Activated gamma-delta T cell treated with anti-CD3 and anti-CD28 coated beads, Interleukin-2, amount 50 U/mL, for 16 hours (primary cell): ENCODE measurements at places on chromosomes 3 and 15.

GRCh38 chr15:77180270-77180669, 109.4 kb upstream of the TSPAN3 start:
- no peak for DNase-seq

GRCh38 chr3:186182850-186183249, 74.0 kb upstream of the ETV5 start:
- DNase-seq: no peak

DNA sequence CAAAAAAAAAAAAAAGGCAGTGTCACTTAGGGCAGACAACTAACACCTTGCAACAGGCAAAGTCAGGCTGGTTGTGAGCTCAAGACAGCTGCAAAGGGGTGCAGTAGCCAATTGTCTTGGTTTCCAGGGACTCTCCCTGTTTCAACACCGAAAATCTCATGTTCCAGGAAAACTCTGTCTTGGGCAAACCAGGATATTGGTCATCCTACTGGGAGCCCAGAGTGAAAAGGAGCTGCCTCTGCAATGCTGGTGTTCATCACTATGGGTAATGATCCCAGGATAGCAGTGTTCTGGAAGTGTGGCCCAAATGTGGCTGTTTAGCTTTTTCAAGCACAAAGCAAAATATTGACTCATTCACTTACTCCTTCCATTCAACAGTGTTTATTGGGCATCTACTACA, 82.6 kb downstream of the ARHGAP31 start:
- DNase-seq: no peak

GRCh38 chr3:15331606-15332404, 581 bp downstream of the SH3BP5 start:
- no peak for DNase-seq

DNA sequence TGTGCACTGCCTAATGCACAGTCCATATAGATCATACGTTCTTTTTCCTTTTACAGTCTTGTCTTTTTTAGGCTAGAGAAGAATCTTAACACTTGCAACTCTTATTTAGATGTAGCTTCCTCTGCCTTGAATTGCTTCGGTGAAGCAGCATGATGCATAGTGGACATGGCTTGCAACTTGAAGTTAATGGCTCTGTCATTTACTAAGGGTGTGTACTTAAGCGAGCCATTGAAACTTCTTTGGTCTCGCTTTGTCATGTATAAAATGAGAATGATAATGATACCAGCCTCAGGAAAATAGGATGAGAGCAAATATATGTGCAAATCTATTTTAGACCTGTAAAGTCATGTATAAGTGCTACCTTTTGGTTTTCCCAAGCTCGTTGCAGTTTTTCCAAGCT, 147.4 kb downstream of the GHSR start:
- DNase-seq: no peak

GRCh38 chr3:51715231-51715976, 8.5 kb downstream of the GRM2 start:
- DNase-seq: no peak

DNA sequence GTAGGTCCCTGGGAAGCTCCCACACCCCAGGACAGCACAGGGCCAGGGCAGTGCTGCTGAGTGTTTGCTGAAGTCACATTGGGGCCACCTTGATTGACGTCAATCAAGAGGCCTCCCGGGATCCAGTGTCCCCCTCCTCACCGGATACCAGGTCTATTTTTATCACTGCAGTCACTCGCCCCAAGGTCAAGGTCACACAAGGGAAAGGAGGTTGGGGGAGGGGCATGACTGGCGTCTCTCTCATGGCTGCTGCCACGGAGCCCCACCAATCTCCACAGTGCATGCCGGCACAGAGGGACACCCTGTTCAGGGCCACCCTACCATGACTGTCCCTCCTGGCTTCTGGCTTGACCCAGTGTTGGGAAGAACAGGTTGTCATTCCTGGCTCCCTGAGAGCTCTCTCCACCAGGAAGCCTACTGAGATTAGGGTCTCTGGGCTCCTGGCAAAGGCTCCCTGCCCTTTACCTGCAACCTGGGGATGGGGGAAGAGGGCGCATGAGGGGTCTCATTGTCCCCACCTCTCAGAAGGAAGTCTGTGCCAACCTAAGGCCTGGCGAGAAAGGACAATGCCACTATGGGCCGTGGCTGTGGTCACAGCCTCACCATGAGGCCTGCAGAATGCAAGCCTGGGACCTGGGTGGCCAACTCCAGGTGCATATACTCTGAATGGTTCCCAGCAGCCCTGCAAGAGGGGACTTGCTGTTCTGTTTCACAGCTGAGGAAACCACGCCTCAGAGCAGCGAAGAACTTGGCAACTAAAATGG, 1.5 kb downstream of the MYL3 start:
- no peak for DNase-seq

GRCh38 chr15:53295574-53295973, 463.9 kb downstream of the WDR72 start:
- DNase-seq: no peak

GRCh38 chr3:46905213-46905560, 27.7 kb downstream of the PTH1R start:
- DNase-seq: no peak

DNA sequence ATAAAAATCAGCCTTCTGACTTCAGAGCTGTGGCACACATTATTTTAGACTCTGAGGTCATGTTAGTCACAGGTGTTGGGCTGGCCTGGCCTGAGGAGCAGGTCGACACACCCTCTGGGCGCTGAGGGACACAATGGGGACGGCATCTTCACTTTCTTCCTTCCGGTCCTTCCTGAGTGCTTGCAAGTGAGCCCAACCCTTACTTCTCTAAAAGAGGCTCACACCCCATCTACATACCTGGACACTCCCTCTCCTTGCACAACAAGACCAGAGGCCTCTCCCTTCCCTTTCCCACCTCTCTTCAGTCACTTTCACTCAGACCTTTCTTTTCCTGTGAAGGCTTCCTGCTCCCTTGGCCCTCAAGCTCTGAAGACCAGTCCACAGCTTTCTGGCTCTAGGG, 85.4 kb downstream of the XXYLT1 start:
- DNase-seq: no peak

DNA sequence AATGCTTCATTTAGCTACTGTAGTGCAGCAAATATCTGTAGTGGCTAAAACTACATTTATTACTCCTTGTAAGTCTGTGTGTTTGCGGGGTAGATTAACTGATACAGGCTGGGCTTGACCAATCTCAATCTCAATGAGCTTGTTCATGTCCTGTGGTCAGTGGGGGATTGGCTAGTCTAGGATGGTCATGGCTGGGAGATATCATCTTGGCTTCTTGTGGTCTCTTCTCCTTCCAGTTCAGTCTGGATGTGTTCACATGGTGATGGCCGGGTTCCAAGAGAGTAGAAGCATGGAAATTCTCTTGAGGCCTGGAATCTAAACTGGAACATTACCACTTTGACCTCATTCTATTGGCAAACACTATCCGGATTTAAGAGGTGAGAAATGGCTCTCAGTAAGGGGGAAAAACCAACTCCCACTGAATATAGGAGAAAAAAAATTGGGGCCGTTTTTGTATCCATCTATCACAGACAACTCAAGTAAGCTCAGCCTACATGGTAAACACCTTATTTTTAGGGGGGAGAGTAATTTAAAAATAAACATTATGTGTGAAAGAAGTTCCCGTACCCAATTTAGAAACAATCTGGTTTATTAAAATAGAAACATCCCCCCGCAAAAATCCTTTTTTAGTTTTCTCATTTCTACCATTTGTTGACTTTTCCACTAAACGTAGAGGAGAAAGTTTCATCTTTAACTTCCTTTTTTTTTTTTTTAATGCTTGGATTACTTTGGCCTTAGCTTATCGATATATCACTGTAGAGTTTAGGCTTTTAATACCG, 284.9 kb upstream of the TBC1D5 start:
- DNase-seq: no peak

- DNase-seq: peak; percentile 7
Measured at GRCh38 chr3:170584585-170585007, 1.3 kb downstream of the SLC7A14 start.

DNA sequence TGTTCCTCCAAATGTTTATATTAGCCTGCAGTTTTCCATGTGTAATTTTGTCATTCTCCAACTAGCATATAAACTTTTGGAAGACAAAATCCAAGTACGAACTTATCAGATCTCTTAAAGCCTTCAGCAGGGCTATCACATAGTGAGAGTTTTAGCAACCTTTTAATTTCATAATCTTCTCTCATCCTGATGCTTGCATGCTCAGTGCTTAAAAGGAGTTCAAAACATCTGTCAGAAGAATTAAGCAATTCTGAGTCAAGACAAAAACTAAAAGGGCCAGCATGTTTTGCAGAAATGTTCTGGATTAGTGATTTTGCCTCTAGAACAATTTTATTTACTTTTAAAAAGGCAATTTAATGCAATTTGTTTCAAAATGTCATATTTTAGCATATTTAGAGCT, 73.4 kb upstream of the SLC2A2 start:
- DNase-seq: no peak

GRCh38 chr3:151504606-151505005, 43.7 kb upstream of the IGSF10 start:
- DNase-seq: no peak

GRCh38 chr15:43135351-43135750, 2.0 kb downstream of the TMEM62 start:
- no peak for DNase-seq

DNA sequence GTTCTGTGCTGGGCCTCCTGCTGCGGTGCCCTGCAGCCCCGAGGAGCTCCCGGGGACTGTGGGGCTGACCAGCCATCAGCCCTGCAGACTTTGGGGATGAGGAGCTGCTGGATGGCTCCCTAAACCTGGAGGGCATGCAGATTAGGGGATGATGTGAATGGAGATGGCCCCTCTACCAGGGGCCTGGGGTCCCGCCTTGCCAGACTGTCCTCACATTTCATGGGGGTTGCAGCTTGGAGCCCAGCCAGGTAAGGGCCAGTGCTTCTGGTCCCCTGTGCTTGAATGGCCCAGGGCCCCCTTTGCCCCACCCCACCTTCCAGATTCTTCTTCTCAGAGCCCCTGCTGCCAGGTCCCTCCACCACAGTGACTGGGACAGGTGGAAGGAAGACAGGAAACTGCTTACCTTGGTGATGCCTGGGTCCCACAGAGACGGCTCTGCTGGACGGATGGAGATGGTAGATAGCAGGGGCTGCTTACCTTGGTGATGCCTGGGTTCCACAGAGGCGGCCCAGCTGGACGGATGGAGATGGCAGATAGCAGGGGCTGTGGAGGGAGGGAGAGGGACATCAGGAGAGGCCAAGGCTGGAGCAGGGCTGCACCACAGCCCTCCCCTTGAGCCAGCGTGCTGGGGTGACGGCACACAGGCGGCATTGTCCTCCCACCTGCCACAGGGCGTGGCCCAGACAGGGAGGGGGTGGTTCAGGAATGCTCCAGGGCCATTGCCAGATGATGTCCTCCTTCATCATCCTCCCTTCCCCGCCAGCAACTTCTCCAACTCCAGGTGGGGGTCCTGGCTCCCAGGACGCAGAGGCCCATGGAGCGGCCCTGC, at the start of gene SPTBN5:
TSS of gene SPTBN5 (minus strand) at position 632 of the 829 bp plus-strand sequence. CDS start at position 76, 556 bp downstream.
- DNase-seq: no peak

GRCh38 chr3:195180490-195181112, 90.4 kb downstream of the XXYLT1 start:
- DNase-seq: no peak

GRCh38 chr3:194487289-194488054, 670 bp upstream of the ATP13A3 start:
- peak; percentile 9 for DNase-seq

- DNase-seq: no peak
Measured at GRCh38 chr3:188567478-188568195, 413.7 kb downstream of the LPP start.

DNA sequence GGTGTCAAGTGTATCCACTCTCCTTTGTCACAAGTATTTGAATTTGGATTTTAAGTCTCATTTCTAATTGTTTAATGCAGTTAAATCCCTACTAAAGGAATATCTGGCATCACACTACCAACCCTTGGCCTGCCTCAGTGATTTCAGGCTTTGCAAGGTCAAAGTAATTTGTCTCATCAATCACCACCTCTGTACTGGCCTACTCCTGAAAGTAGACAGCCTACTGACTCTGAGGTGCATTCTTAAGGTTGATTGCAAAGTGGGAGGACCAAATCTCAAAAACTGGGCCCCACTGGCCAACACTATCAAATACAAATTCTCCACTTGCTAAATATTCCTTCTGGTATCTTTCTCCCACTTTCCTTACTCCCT, 851 bp upstream of the TEX55 start:
- no peak for DNase-seq

GRCh38 chr15:69609176-69609575, 156.6 kb downstream of the RPLP1 start:
- no peak for DNase-seq

DNA sequence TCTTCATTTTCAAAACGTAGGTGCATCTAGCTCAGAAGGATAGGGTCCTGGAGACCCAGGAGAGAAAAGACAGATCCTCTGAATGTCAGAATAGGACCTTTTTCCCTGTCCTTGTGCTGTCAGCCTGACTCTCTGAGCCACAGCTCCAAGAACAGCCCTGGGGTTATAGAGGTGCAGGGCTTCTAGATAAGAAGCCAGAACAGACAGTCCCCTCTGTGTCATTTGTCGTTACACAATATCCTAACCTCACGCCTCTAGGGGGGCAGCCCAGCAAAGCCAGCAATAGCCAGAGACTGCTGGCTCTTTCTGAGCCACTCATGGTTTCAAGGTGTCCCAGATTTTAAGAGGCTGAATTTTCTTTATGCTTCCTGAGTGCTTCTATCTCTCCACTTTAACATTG, 153.2 kb upstream of the THBS1 start:
- no peak for DNase-seq

GRCh38 chr3:27500986-27501385, 16.8 kb upstream of the SLC4A7 start:
- DNase-seq: no peak

DNA sequence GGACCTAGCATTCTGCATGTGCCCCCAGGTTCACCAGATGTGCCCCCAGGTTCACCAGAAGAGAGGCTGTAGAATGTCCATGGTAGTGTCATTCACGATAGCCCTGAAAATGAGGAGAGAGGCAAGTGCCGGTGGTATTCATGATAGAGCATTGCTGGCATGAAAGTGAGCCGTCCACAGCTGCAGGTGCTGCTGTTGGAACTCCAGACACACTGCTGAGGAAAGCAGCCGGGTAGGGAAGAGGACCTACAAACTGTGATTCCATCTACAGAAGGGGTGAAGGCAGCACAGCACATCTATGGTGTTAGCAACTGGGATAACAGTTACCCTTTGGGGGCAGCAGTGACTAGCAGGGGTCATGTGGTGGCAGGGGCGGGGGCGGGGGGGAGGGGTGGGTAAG, 125.0 kb upstream of the PLXNA1 start:
- DNase-seq: no peak

- no peak for DNase-seq
Measured at GRCh38 chr15:61256231-61256630, 27.1 kb upstream of the RORA start.
